GM20000 (cell line): ENCODE measurements at places on chromosomes 1 and 21.

DNA sequence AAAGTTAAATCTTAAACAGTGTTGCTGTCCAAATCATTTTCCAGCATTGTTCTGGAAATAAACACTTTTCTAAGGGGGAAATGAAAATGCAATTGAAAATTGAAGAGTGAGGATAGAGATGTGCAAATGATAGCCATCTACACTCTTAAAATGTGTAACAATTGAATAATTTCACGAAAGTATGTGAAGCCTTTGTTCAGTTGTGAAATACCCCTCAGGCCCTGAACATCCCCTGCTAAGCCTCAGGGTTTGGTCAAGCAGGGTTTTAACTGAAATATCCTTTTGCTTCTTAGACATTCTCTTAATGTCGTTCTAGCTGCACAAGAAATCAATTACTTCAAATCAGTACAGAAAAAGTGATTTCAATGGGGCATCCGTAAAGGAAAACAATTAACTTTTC is 65.9 kb upstream of the DYNLT5 start:
- DNase-seq: no peak

GRCh38 chr1:10679496-10680220 is 116.8 kb downstream of the CASZ1 start:
- DNase-seq: peak; percentile 24

GRCh38 chr21:31725202-31725839 is 6.6 kb downstream of the SCAF4 start:
- DNase-seq: no peak

- DNase-seq: no peak
These were observed 393.1 kb downstream of the BRINP3 start for GRCh38 chr1:190084552-190084951.

GRCh38 chr1:14848625-14849024 is 250.1 kb downstream of the KAZN start:
- DNase-seq: no peak

GRCh38 chr1:203069030-203069747 is 16.6 kb downstream of the MYOG start:
- DNase-seq: no peak

GRCh38 chr1:175132436-175132835 is 60.1 kb downstream of the KIAA0040 start:
- no peak for DNase-seq

DNA sequence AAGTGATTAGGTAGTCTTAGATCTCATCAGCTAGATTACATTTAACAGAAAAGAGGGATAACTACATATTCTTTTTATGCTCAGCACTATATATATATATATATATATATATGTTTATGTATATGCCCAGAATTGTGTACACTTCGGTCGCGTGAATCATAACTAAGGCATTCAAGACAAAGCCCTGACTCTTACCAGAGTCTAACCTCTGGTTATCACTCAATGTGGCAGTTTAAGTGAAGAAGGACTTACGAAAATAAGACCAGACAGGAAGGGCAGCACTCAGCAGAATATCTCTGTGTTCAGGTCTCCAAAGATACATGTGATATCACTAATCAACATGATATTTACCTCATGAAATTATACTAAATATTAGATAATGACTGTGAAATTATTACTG is 1326.7 kb downstream of the MRPL39 start:
- DNase-seq: no peak

- DNase-seq: peak; percentile 38
These were observed 955 bp upstream of the UBE2G2 start for GRCh38 chr21:44802396-44803153.

DNA sequence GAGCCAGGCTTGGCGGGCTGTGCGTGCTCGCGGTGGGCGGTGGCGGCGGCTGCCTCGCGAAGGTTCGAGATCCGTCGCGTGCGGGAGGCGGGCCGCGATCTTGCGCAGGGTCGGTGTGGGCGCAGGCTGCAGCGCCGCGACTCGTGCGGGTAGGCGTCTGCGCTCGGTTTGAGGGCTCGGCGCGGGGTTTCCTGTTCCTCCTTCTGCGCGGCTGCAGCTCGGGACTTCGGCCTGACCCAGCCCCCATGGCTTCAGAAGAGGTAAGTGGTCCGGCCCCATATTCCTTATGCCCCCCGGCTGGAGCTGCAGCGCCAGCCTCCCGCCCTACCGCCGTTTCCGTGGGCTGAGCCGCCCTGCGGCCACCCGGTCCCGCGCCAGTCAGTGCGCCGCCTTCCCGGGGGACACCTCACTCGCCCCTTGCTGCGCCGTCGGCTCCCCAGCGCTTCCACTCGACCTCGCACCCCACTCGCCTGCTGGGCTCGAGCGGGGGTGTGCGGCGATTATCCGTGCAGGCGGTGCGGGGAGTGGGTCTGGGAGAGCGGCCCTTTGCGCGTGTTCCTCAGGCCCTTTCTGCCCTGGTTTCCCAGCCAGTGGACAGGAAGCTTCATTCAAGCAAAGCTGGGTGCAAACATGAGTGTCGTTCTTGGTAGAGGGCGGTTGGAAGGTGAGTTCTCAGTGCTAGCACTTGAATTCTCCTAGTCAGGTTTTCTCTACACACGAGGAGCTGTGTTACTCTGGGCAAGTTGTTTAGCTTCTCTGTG is at the start of gene CACYBP:
Gene CACYBP (plus strand): TSS at position 12 of the 761 bp plus-strand sequence. CDS start 234 bp downstream, at position 246.
- no peak for DNase-seq

DNA sequence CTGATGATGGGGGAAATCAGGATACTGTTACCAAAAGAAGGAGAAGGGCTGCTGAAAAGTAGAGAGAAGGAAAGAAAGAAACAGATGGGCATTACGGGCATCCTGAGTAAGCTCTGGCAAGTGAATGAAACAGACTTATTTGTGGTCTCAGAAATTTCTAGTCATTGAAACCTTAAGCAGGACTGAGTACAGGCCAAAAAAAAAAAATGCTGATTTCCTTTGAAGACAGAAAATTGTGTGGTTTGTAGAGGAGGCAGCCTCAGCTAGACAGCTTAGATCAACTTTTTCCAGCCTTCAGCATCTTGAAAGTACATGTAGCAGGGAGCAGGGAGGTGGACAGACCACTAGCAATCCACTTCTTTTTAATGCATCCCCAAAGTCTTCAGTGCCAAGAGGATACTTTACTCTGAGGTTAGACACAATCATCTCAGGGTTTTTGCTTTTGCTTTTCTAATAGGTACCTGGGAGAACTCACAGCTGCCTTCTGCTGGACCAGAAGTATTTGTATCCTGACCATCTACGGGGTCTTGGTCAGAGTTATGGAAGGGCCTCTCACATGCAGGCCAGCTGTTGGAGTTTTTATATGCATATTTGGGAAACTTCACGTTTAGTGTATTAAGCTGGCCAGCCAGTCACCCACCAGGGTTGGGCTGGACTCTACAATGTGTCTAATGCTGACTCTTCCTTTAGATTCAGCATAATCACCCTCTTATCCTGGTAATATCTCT is 10.6 kb upstream of the CAPZB start:
- DNase-seq: no peak

- DNase-seq: no peak
These were observed 109.1 kb downstream of the APP start for GRCh38 chr21:26061437-26061836.

- peak; percentile 72 for DNase-seq
These were observed at the start of gene STUM for GRCh38 chr1:226548256-226549093. Gene STUM (plus strand): TSS chr1:226548764. CDS start chr1:226548905, 141 bp downstream.

DNA sequence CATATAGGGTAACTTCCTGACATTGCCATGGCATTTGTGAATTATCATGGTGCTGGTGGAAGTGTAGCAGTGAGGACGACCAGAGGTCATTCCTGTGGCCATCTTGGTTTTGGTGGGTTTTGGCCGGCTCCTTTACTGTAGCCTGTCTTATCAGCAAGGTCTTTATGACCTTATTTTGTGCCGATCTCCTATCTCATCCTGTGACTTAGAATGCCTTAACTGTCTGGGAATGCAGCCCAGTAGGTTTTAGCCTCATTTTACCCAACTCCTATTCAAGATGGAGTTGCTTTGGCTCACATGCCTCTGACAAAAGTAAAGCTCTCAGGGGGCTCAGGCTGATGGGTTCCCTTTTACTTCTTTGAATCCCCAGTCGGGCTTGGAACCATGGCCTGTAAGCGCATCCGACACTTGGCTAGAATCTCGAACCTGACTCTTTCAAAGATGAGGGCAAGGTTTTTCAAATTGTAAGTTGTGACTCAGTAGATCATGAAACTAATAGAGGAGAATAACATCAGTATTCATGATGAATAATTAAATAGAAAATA is 85.0 kb downstream of the GALNT2 start:
- DNase-seq: no peak

DNA sequence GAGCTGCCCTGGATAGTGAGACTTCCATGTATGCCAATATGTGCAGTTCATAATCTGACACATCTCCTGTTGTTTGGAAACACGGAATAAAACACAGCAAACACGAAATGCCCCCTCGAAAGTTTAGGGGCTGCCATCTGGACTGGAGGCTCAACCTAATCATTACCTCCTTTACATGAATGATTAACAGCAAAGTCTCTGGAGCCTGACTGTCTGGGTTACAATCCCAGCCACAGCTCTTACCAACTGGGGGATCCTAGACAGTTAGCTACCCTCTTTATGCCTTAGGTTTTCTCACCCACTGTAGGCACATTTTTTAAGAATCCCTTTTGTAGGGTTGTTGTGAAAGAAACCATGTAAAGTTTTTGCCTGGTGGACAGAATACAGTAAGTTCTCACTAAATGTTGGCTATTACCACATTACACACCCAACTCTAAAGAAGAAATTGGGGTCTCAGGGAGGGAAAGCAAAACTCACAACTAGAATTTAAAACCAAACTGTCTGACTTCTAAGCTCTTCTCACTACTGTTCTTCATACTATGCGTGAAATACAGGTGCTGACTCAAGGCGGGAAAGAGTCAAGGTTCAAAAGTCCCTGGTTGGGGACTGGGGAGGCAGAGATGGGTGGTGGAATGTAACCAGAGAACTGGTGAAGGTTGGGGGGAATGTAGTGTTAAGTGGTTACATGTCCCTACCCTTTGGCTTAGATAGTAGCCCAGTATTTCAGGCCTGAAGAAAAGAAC is 24.2 kb downstream of the CYP4A22 start:
- DNase-seq: no peak

- peak; percentile 59 for DNase-seq
These were observed 18.1 kb upstream of the SLC26A9 start for GRCh38 chr1:205961405-205961804.

DNA sequence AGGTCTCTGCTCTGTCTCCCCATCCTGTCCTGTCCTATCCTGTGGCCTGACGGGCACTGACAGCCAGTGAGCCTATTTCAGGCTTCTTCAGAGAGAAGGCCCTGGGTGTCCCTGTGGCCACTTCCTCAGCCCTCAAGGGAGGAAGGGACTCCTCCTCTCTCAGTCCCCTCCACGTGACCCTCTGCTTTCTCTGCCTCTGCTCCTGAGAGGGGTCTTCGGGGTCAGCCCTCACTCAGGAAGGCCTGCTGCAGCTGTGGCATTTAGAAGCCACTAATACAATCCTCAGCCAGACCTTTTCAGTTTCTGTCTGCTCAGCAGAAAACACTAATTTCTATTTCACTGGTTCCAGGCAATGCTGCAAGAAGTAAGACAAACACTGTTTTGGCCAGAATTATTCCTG is 43.6 kb upstream of the ETV3 start:
- peak; percentile 25 for DNase-seq

DNA sequence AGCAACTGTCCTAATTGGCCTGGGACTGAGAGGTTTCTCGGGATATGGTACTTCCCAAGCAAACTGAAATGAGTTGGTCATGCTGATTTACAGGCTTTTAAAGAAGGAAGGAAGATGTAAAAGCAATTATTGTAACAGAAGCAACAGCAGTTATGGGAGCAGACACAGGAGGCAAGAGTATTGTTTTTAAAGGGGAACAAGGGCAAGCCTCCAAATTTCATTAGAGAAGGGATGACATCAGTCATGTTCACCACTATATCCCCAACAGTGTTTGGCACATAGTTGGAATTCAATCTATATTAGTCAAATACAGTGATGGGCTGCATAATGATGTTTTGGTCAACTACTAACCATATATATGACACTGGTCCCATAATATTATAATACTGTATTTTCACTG is 46.0 kb upstream of the JUN start:
- no peak for DNase-seq

DNA sequence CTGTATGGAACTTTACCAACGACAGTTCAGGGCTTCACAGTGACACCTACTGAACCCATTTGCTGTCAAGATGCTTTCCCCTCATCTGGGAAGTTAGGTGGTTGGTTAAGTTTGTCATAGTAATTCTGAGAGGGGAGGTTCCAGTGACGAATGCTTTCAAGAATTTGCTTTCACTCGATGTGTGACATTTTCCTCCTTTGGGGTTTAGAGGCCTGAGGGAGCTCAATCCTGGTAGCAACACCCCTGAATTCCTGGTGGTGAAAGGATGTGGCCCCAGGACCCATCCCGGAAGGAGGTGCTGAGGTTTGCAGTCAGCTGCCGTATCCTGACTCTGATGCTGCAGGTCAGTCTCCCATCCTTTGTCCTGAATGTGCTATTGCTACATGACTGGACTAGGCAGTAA is 2.8 kb downstream of the PIGV start:
- DNase-seq: peak; percentile 70

DNA sequence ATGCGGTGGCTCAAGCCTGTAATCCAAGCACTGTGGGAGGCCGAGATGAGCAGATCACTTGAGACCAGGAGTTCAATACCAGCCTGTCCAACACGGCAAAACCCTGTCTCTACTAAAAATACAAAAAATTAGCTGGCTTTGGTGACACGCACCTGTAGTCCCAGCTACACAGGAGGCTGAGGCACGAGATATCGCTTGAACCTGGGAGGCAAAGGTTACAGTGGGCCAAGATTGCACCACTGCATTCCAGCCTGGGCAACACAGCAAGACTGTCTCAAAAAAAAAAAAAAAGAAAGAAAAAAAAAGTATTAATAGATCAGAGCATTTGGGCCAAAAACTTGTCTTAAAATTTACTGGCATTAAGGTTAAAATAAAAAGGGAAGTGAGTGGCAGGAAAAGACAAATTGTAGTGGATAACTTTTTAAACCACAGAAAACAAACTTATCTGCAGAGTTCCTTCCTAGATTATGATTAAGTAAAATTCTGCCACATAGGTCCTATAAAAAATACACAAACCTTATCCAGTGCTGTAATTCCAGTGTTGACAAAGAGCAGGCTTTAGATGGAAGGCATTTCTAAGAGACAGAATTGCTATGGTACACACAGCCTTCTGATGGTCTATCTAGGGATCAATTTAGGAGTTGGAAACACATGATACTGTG is 53.3 kb downstream of the EIF4G3 start:
- DNase-seq: no peak
